ENCODE measurements at places on chromosomes 12 and 14.
A peak's percentile ranks its signal among the peaks of the same experiment; 100 is the strongest.

DNA sequence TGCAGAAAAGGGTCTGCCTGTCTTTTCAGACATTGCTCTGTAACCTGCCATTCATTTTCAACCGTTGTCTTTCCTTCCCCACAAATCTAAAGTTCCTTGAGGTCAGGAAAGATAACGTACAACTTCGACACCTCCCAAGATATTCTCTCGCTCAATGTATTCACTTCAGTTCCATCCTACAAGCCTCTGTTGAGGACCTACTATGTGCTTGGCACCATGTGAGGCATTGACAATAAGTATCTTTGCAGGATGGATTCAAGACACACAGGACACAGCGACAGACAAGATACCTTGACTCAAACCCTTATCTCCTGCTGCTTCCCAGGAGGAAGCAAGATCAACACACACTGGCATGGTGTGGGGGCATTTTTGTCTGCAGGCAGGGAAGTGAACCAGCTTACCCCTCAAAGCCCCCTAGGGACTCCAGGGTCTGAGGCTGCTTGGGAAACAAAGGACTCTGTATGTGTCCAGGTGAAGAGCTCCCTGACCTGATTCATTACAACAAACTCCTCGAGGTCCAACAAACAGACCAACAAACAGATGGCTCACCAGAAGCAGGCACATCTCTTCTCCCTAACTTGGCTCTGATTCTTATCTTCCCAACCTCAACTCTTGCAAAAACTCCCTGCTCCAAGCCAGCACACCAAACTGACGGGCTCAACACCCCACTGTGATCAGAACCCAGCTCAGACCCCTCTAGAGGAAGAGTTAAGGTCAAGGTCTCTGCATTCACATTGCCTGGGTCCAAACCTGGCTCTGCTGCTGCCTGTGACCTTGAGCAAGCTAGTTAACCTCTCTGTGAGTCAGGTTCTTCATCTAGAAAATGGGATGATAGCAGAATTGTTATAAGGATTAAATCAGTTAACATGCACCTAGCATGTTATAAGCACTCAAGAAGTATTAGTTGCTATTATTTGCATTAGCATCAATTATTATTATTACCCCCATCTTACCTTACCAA, 6.3 kb downstream of the NUAK1 start:
- no peak for DNase-seq

DNA sequence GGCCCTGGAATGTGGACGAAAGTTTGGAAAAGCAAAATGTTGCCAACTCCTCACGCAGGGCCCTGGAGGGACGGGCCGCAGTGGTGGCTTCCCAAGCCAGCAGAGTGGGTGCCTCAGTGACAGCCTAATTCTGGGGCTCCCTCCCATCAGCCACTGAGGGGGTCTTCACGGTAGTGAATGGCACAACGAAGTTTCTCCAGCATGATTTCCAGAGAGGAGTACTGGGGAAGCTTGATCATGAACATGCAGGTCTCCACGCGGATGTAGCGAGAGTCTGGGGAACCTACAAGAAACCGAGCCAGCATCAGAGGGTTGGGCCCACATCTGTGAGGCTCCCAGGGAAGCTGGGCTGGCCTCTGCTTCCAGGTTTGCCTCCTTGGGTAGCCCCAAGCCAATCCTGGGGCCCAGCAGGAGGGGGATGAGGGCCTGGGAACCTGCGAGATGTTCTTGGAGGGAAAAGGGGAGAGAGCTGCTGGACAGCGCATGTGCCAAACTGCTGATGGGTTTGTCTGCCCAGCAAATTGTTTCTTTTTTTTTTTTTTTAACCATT, 37.0 kb downstream of the TRAFD1 start:
- no peak for DNase-seq

DNA sequence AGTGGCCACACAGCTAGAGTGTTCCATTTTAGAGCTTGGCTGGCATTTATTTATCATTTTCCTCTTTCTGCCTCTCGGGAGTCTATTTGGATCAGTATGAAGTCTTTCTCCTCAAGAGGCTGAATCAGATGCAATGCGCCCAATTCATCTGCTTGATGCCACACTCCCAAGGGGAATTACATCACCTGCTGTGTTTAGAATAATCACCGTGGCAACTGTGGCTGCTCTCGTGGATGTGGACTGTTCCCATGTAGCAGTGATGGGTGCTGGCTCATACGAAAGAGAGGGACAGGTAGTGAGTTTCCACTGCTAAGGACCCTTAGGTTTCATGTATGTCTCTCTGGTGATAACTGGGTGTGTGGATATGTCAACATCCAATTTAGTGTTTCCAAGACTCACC, 70.7 kb downstream of the SRRM4 start:
- DNase-seq = peak; percentile 4

GRCh38 chr14:103731916-103732867, 16.6 kb downstream of the ZFYVE21 start:
- no peak for DNase-seq

- DNase-seq = peak; percentile 10
These were observed 821 bp downstream of the TMEM106C start for GRCh38 chr12:47964106-47964728.

All from NCI-H446 (cell line).